ENCODE measurements at places on chromosomes 11 and 22. TPM values are rescaled to one million over a fixed set of nuclear protein-coding genes. Genes with fewer than 3 reads are reported as not detected.

DNA sequence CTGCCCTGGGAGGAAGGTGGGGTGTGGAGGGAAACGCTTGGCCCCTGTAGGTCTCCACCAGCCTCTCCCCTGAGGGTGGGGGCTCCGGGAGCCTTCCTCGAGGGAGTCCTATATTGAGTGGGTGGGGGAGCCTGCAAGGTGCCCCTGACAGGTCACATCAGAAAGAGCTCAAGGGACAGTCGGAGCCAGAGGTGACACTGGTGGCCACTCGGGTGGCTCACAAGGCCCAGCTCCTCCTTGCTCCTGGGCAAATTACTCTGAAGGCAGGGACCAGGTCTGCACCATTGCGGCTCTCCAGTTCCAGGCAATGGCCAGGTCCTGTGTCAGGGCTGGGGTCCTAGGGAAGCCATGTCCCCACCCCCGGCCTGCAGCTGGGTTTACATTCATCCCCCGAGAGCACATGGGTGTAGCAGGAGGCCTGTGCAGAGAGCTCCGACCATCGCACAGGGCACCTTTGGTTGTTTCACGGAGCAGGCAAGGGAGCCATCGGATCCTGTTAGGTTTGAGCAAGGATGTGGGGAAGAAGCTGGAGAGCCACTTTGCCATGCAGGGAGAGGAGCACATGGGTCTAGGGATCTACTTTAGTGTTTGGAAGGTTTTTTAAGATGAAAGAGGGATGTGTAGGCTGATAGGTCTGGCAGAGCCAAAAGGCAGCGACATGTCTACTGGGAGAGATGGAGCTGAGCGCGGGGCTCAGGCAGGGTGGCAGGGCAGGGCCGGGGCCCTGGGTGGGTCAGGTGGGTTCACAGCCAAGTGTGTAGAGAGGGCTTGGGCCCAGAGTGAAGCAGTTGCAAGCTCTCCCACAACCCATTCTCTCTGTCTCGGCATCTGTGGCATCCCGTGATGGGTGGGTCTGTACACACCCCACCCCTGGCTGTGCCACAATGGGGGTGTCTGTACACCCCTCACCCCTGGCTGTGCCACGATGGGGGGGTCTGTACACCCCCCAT, 14.8 kb downstream of the CCND1 start:
- no peak overlapping the region for H3K27ac ChIP-seq
- H3K4me1 ChIP-seq: no peaks in the 10 kb centered on the region
- peak; percentile 35 for DNase-seq
- H3K36me3 ChIP-seq: no peaks in the 10 kb centered on the region
- H3K4me3 ChIP-seq: no peak overlapping the region

DNA sequence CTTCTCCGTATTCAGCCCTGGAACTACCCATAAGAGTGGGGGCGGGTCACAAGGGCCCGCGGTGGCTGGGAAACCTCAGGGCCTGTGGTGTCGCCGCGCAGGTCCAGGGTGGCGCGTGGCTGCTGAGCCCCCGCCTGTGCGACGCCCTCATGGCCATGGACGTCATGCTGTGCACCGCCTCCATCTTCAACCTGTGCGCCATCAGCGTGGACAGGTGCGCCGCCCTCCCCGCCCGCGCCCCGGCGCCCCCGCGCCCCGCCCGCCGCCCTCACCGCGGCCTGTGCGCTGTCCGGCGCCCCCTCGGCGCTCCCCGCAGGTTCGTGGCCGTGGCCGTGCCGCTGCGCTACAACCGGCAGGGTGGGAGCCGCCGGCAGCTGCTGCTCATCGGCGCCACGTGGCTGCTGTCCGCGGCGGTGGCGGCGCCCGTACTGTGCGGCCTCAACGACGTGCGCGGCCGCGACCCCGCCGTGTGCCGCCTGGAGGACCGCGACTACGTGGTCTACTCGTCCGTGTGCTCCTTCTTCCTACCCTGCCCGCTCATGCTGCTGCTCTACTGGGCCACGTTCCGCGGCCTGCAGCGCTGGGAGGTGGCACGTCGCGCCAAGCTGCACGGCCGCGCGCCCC, 2.4 kb downstream of the DRD4 start:
- DNase-seq: no peak
- peaks cover 22% of the 10 kb centered on the region for H3K27me3 ChIP-seq

- H3K4me1 ChIP-seq: peaks cover 13% of the 10 kb centered on the region
- no peaks in the 10 kb centered on the region for H3K27me3 ChIP-seq
- no peak for DNase-seq
Measured at GRCh38 chr11:88482871-88483301, 145.3 kb upstream of the CTSC start.

DNA sequence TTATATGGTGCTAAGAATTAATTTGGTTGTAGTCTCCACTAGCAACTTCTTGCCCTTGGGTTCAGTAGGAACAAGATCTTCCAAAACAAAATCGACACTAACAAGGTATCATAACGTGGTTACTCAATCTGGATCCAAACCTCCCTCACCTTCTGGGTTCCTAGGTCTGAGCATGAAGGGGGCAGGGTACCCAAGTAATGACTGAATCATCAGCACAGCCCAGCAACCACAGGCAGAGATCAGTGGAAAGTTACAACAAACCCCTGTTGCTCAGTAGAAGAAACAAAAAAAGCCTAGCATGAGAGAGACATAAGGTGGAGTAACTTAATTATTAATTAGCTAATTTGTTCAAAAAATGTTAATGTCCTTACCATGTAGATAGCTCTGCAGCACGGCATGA, 221.4 kb downstream of the BLID start:
- peaks cover 16% of the 10 kb centered on the region for H3K27me3 ChIP-seq
- no peaks in the 10 kb centered on the region for H3K36me3 ChIP-seq
- H3K4me3 ChIP-seq: no peak overlapping the region
- no peaks in the 10 kb centered on the region for H3K4me1 ChIP-seq
- no peak for DNase-seq
- H3K27ac ChIP-seq: no peak overlapping the region

DNA sequence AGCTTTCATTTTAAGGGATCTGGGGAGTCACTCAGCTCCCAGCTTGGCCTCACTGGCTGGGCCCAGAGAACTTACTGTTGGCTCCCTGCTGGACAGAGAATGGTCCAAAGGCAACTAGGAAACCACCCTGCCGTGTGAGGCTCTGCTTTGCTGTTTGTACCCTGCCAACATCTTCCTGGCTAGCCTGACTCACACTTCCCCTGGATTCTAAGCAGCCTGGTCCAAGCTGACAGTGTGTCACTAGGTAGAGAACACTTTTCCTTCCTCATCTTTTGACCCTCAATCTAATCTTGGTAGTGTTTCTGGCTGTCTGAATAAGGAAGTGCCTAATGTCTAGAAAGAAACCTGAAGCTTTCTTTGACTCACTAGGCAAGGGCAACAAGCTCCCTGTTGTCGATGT, 76.7 kb downstream of the FAR1 start:
- no peak overlapping the region for H3K4me3 ChIP-seq
- no peaks in the 10 kb centered on the region for H3K4me1 ChIP-seq
- peaks cover 19% of the 10 kb centered on the region for H3K27me3 ChIP-seq
- DNase-seq: no peak

DNA sequence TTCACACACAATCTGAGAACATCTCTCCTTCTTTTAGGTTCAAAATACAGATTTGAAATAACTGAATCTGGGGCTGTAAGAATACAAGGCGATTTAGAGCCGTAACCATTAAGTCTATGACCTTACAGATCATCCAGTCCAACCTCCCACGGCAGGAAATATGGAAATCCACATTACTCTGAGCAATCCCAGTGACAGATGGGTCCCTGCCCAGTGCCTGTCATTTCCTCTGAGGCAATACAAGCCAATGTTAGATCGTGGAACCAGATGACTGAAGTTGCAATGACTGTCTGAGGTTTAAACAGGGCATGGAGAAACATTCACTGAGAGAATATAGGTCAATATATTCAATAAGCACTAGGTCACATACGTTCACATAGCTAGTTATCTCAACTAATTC, 77.4 kb upstream of the OR5AK2 start:
- no peak overlapping the region for H3K27ac ChIP-seq

GRCh38 chr11:61616434-61616833, 35.6 kb upstream of the SYT7 start:
- no peak overlapping the region for H3K27ac ChIP-seq
- DNase-seq: no peak
- no peak overlapping the region for H3K4me3 ChIP-seq
- H3K4me1 ChIP-seq: no peaks in the 10 kb centered on the region
- H3K36me3 ChIP-seq: no peaks in the 10 kb centered on the region

DNA sequence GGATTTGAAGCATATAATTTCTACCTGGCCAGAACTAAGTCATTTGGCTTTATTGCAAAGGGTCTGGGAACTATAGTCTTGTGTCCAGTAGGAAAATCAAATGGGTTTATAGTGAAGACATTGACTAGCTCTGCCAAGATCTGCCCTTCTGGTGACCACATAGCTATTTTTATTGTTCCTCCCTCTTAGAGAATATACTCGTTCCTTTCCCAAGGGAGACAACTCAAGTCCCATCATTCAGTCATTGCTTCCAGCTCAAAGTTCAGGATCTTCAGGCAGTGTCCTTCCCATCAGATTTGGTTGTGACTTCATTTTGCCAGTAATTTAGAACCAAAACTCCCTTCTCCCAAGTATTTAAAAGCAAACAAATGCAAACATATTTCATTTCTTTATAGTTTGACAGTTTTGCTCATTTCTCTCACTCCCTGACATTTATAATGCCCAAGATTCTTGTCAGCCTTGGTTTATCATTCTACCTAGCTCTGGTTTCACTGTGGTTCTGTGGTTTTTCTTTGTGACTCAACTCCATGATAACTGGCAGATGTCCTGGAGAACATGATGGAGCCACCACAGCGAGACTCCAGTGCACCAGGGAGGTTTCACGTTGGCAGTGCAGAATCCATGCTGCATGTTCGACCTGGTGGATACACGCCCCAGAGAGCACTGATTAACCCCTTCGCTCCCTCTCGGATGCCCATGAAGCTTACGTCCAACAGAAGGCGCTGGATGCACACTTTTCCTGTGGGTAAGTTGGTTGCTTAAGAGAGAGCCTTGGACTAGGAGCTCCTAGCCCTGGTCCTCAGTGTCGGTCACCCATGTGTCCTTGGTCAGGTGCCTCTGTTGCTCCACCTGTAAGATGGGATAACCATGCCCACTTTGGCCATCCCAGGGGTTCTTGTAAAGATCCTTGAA, 64.9 kb downstream of the DEPDC5 start:
- H3K27ac ChIP-seq: no peak overlapping the region
- H3K4me1 ChIP-seq: no peaks in the 10 kb centered on the region
- no peak overlapping the region for H3K4me3 ChIP-seq
- H3K27me3 ChIP-seq: no peaks in the 10 kb centered on the region

GRCh38 chr11:107683807-107684206, 28.0 kb downstream of the SLN start:
- H3K36me3 ChIP-seq: no peaks in the 10 kb centered on the region
- peaks cover 17% of the 10 kb centered on the region for H3K27me3 ChIP-seq
- peaks cover 3% of the 10 kb centered on the region for H3K4me1 ChIP-seq
- no peak overlapping the region for H3K27ac ChIP-seq
- no peak overlapping the region for H3K4me3 ChIP-seq
- DNase-seq: no peak

DNA sequence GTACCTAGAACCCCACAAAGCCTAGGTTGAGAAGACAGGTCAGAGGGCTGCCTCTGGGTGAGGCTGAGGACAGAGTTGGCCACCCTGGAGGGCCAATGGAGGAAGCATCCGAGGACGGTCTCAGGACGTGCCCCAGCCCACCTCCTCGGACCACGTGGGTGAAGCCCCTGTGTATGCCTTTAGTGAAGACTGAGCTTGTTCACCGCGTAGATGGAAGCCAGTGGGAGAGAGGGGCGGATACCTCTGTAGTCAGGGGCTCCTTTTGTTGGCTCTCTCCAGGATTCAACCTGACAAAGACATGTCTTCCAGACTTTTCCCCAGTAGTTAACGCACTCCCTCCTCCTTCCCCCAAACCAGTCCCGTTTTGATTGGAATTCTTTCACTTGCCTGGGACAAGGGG, 110.7 kb downstream of the ZBTB16 start:
- no peaks in the 10 kb centered on the region for H3K36me3 ChIP-seq
- no peak for DNase-seq
- H3K27me3 ChIP-seq: no peaks in the 10 kb centered on the region
- peaks cover 85% of the 10 kb centered on the region for H3K4me1 ChIP-seq
- H3K4me3 ChIP-seq: no peak overlapping the region

- no peaks in the 10 kb centered on the region for H3K36me3 ChIP-seq
- peak; percentile 71 for DNase-seq
- no peak overlapping the region for H3K4me3 ChIP-seq
- H3K27ac ChIP-seq: peak overlapping the region; percentile 78
- no peaks in the 10 kb centered on the region for H3K27me3 ChIP-seq
- peaks cover 45% of the 10 kb centered on the region for H3K4me1 ChIP-seq
Measured at GRCh38 chr11:120801801-120802689, 221.9 kb upstream of the TBCEL start.

GRCh38 chr22:17791196-17791595, 16.9 kb upstream of the BID start:
- H3K4me3 ChIP-seq: no peak overlapping the region
- no peak for DNase-seq
- H3K36me3 ChIP-seq: no peaks in the 10 kb centered on the region

DNA sequence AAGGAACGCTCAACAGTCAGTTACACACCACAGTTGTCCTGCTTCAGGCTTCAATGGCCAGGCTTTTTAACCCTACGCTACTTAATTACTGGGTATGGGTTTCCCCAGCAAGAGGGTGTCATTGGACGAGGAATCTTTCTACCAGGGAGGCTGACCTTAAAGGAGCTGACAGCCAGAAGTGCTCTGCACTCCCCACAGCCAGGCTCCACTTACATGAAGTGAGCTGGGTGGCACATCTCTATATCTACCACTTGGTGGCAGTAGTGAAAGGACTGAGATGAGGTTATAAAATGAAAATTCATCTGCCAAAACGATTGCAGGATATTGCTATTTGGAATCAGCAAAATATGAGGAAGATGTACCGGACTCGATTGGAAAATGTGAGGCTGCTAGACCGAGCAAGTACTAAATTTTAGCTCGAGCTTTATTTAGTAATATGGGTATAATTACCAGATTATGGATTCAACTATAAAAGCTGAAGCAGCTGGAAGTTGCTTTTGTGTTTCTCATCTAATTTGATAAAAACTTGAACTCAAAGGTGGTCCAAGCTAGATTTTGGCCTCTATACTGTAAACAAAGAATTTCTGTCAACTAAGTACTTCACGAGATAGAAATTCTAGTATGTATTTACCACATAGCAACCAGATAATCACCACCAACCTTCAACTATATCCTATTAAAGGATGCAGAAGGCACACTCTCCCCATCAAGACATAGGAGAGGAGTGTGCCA, 53.9 kb upstream of the CEP126 start:
- peaks cover 5% of the 10 kb centered on the region for H3K27me3 ChIP-seq
- no peak overlapping the region for H3K27ac ChIP-seq
- no peaks in the 10 kb centered on the region for H3K36me3 ChIP-seq

GRCh38 chr11:68454767-68455166, 5.8 kb upstream of the PPP6R3 start:
- no peak overlapping the region for H3K27ac ChIP-seq
- peaks cover 9% of the 10 kb centered on the region for H3K4me1 ChIP-seq
- H3K27me3 ChIP-seq: no peaks in the 10 kb centered on the region
- H3K4me3 ChIP-seq: no peak overlapping the region
- no peak for DNase-seq

GRCh38 chr22:20424932-20425565, 12.6 kb downstream of the SCARF2 start:
- H3K27ac ChIP-seq: no peak overlapping the region
- H3K27me3 ChIP-seq: peaks cover 7% of the 10 kb centered on the region
- peaks cover 5% of the 10 kb centered on the region for H3K4me1 ChIP-seq
- H3K36me3 ChIP-seq: no peaks in the 10 kb centered on the region

GRCh38 chr11:29780756-29781155, 236.1 kb downstream of the KCNA4 start:
- no peak for DNase-seq
- no peaks in the 10 kb centered on the region for H3K4me1 ChIP-seq
- no peaks in the 10 kb centered on the region for H3K27me3 ChIP-seq

Gene ARHGAP20
- 0.05 TPM for total RNA-seq

Gene TSSK2
- not detected for total RNA-seq

Gene USH1C
- total RNA-seq: not detected

Gene SCGB1A1
- total RNA-seq: not detected

Gene CDC42EP1
- total RNA-seq: 3.5 TPM

Gene MS4A4E
- total RNA-seq: 2.6 TPM

Measured in natural killer cell treated with Interleukin-12 subunit alpha and Interleukin-12 subunit beta and Interleukin-15 and Interleukin-18, amount 100 ng/mL, for 72 hours (primary cell).